Stimulated activated CD4-positive, alpha-beta T cell treated with anti-CD3 and anti-CD28 coated beads, Interleukin-1b, Interleukin-23, amount 100 ng/mL, for 1 hour (primary cell): ENCODE measurements at places on chromosomes 11 and 22.

DNA sequence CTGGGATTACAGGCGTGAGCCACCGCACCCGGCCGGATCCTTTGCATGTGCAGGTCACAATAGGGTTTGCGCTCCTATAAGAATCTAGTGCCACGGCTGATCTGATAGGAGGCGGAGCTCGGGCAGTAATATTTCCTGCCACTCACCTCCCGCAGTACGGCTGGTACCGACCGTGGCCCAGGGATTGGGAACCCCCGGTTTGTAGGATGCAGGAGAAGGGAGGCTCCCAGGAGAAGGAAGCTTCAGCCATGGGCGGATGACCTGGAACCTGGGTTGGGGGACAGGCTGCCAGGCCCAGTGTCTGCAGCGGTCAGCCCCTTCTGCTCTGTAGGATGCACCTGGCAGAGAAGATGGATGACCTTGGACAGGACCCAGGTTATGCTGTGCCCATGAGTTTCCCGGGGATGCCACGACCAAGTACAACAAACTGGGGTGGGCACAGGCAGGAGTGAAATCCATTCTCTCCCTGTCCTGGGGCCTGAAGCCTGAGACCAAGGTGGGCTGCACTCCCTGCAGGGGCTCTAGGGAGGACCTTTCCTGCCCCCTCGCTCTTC, 818.9 kb downstream of the BRD1 start:
- no peak for DNase-seq

- DNase-seq: no peak
Measured at GRCh38 chr11:47400768-47401279, 7.6 kb upstream of the SLC39A13 start.

DNA sequence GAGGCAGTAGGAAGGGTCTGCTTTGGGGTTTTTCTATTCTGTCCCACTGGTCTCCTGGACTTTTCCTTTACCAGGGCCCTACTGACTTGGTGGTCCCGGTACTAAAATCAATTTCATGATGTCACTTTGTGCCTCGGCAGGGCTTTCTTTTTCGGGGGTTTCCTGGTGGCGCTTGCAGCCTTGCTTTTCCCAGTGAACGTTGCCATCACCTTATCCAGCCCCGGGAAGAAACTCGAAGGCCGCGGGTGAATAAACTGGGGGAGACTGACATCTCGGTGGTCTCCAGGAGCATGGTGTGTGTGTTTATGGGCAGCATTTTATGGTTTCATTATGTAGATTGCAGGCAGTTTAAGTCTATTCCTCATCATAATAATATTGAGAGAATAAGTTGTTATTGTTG, 84.4 kb downstream of the KCNQ1 start:
- no peak for DNase-seq

DNA sequence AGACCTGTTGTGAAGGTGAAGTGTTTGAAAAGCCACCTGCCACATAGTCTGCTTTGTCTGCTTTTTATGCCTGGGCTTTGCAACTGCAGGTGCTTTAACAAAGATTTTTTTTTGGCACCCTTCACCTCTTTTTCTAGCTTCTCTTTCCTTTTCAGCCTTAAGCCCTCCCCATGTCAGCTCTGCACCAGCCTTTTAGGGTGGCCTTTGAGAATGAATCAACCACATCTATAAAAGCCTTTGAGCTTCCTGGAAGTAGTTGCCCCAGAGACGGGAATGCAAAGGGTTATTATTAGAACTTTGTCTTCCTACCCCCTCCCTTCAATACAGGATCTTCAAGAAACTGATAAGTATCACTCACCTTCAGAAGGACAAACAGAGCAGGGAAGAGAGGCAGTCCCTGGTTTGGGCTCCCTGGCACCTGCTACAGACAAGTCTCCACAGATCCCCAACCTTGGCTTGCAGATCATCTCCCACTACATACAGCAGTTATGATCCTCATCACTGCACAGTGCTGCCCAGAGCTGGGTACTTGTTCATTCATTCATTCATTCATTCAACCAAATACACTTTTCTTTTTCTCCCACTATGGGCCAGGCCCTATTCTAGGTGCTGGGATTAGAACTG, 8.0 kb downstream of the PVALB start:
- no peak for DNase-seq

- no peak for DNase-seq
Measured at GRCh38 chr22:30891781-30892180, 76.8 kb downstream of the MORC2 start.

- no peak for DNase-seq
Measured at GRCh38 chr11:3865388-3866193, 10.1 kb downstream of the STIM1 start.
